Fibroblast of skin of left biceps (primary cell): ENCODE measurements at places on chromosomes 6 and 20.

GRCh38 chr6:111367393-111368088, 115.5 kb downstream of the REV3L start:
- no peak for DNase-seq

GRCh38 chr6:37798436-37799262, 20.9 kb upstream of the ZFAND3 start:
- no peak for DNase-seq

GRCh38 chr6:4772750-4773149, 3.5 kb upstream of the CDYL start:
- DNase-seq: no peak

- DNase-seq: no peak
Measured at GRCh38 chr6:163335671-163336545, 78.6 kb upstream of the QKI start.

- DNase-seq: peak; percentile 66
Measured at GRCh38 chr6:72580281-72580940, 41.5 kb upstream of the KCNQ5 start.
